ENCODE measurements at places on chromosomes 7 and 10.

GRCh38 chr7:19772306-19772705, 1.1 kb downstream of the TMEM196 start:
- no peak for DNase-seq

GRCh38 chr10:95214369-95214768, 20.3 kb downstream of the ACSM6 start:
- no peak for DNase-seq

GRCh38 chr7:43307522-43307921, 195.1 kb downstream of the HECW1 start:
- no peak for DNase-seq

DNA sequence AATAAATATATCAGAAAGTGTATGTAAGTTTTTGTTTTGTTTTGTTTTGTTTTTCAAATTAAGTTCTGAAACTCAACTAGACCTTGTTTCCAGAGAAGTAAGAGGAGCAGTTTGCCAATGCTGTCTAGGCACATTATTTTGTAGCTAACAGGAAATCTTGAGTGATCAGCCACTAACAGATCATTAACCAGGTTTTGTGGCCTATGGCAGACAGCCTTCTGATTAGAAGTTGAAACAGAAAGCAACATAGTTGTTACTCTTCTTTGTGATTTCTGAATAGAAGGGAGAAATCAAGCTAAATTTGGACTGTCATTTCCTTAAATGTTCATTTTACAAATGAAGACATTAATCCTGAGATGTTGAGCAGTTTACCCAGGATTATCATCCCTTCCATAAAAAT, 142.6 kb downstream of the PLXDC2 start:
- DNase-seq: no peak

- DNase-seq: no peak
Measured at GRCh38 chr10:133420028-133420427, 4.4 kb downstream of the SPRN start.

DNA sequence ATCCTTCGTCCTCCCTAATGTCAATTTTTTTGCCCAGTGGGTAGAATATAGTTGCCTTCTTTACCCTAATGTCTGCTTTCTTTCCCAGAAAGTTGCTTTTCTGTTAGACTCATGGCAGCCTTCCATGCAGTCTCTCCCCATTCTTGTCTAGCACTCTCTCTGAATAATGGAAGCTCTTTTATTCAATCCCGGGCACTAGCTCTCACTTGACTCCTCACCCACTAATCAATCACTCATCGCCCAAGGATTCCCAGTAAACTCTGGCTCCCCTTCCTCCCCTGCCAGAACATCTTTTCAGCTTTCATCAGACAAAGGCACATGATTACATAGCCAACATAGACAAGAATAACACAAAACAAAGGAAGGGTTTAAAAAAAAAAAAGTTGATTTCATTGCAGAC, 100.2 kb upstream of the RELN start:
- DNase-seq: no peak

DNA sequence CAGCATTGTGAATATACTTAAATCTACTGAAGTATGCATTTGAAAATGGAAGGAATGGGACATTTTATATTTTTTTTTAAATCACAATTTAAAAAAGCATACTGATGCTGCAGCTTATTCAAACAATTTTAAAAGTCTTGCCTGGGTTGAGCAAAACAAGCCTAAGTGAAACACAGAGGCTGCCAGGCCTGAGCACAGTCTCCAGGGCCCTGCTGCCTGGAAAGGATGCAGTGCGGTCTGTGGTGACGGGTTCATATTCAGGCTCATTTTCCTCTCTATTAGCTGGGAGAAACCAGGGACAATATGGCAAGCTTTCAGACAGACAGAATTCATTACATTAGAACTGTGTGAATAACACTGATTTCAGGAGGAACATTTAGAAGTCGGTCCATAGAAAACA, 251.9 kb downstream of the COBL start:
- no peak for DNase-seq
